Ascending aorta (tissue), 2 donors: ENCODE measurements at places on chromosomes 1 and 21.

DNA sequence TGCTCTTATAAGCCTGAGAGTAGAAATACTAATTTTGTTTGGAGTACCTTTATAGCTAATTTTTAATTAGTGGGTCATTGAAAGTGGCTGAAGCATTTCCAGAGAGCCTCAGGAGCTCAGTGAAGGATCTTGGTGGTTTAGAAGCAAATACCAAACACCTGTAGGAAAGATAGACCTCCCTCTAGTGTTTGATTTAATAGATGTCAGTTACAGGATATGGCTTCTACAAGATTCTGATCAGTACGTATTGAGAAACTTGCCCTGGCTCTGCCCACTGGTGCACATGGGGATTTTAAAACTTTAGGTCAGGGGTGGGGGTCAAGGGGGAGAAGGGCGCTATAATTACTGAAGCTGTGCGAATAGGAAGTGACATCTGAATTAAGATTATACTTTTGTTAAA, 122.2 kb downstream of the POU2F1 start:
- no peaks in the 10 kb centered on the region for H3K27me3 ChIP-seq
- no peak overlapping the region for H3K4me3 ChIP-seq
- no peak overlapping the region for H3K27ac ChIP-seq
- H3K36me3 ChIP-seq = peaks cover 5% of the 10 kb centered on the region
- DNase-seq = no peak
- H3K4me1 ChIP-seq = no peaks in the 10 kb centered on the region

GRCh38 chr1:12047120-12047876, 15.8 kb upstream of the TNFRSF8 start:
- H3K4me1 ChIP-seq = peaks cover 2% of the 10 kb centered on the region
- H3K27me3 ChIP-seq = no peaks in the 10 kb centered on the region
- H3K27ac ChIP-seq = no peak overlapping the region

GRCh38 chr1:98221923-98222322, 301.1 kb upstream of the DPYD start:
- H3K36me3 ChIP-seq = no peaks in the 10 kb centered on the region
- no peak for DNase-seq
- H3K4me1 ChIP-seq = no peaks in the 10 kb centered on the region

- no peak overlapping the region for H3K27ac ChIP-seq
- H3K4me1 ChIP-seq = no peaks in the 10 kb centered on the region
- no peak for DNase-seq
- H3K4me3 ChIP-seq = no peak overlapping the region
- no peaks in the 10 kb centered on the region for H3K27me3 ChIP-seq
These were observed 55.0 kb upstream of the TLR5 start for GRCh38 chr1:223197923-223198627.

GRCh38 chr1:39954324-39954869, 548 bp upstream of the MFSD2A start:
- H3K4me3 ChIP-seq = peak overlapping the region; percentile 60
- DNase-seq = no peak
- no peaks in the 10 kb centered on the region for H3K27me3 ChIP-seq
- H3K27ac ChIP-seq = peak overlapping the region; percentile 42

DNA sequence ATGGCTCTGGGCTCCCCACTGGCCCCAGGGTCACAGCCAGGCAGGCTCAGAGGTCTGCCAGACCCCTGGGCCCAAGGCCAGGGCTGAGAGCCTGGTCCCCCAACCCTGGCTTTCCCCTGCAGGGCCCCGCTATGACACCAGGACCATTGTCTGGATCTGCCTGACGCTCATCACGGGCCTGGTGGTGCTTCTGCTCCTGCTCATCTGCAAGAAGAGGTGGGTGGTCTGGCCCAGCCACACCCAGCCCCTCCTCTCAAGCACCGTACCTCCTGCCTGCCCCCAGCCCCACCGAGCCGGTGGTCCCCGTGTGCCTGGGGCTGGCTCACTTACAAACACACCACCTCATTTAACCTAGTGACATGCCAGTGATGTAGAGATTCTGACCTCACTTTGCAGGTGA, 31.8 kb downstream of the EPHA8 start:
- no peak overlapping the region for H3K27ac ChIP-seq
- no peaks in the 10 kb centered on the region for H3K36me3 ChIP-seq
- no peak overlapping the region for H3K4me3 ChIP-seq
- H3K4me1 ChIP-seq = no peaks in the 10 kb centered on the region

GRCh38 chr1:6488602-6489382, 2.7 kb downstream of the PLEKHG5 start:
- peaks cover 25% of the 10 kb centered on the region for H3K4me1 ChIP-seq
- no peak overlapping the region for H3K27ac ChIP-seq
- DNase-seq = no peak
- H3K27me3 ChIP-seq = no peaks in the 10 kb centered on the region
- no peak overlapping the region for H3K4me3 ChIP-seq
- H3K36me3 ChIP-seq = no peaks in the 10 kb centered on the region

- peaks cover 32% of the 10 kb centered on the region for H3K36me3 ChIP-seq
- no peaks in the 10 kb centered on the region for H3K27me3 ChIP-seq
- peak overlapping the region; percentile 98 for H3K27ac ChIP-seq
These were observed 747 bp downstream of the ADAMTS1 start for GRCh38 chr21:26844258-26845065.

GRCh38 chr1:154682254-154682653, 74.3 kb upstream of the ADAR start:
- no peaks in the 10 kb centered on the region for H3K36me3 ChIP-seq
- no peak for DNase-seq
- H3K27me3 ChIP-seq = no peaks in the 10 kb centered on the region
- no peaks in the 10 kb centered on the region for H3K4me1 ChIP-seq
- H3K4me3 ChIP-seq = no peak overlapping the region

DNA sequence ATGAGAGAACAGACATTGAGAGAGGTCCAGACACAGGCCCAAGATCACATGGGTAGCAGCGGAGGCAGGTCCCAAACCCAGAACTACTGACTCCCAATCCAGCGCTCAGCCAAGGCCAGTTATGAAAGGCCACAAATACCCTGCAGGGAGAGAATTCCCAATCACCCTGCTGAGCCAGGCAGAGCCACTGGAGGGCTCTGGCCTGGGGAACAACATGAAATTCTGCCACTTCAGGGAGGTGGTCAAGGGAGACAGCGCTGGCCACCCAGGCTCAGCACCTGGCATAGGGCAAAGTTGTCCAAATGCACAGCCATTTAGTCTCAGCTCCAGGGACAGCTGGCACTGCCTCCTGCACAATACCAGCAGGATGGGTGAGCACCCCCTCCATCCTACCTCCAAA, 27.5 kb downstream of the SLC9A1 start:
- no peak overlapping the region for H3K4me3 ChIP-seq
- H3K36me3 ChIP-seq = peaks cover 3% of the 10 kb centered on the region
- no peak for DNase-seq
- no peaks in the 10 kb centered on the region for H3K27me3 ChIP-seq
- peaks cover 2% of the 10 kb centered on the region for H3K4me1 ChIP-seq

- peaks cover 49% of the 10 kb centered on the region for H3K36me3 ChIP-seq
- no peak overlapping the region for H3K4me3 ChIP-seq
- DNase-seq = no peak
- peaks cover 5% of the 10 kb centered on the region for H3K4me1 ChIP-seq
These were observed 1.6 kb upstream of the HAX1 start for GRCh38 chr1:154270833-154271232.

GRCh38 chr1:64029037-64029436, 174.4 kb upstream of the UBE2U start:
- no peak overlapping the region for H3K27ac ChIP-seq
- DNase-seq = no peak
- H3K4me3 ChIP-seq = no peak overlapping the region
- peaks cover 12% of the 10 kb centered on the region for H3K4me1 ChIP-seq
- H3K27me3 ChIP-seq = no peaks in the 10 kb centered on the region

DNA sequence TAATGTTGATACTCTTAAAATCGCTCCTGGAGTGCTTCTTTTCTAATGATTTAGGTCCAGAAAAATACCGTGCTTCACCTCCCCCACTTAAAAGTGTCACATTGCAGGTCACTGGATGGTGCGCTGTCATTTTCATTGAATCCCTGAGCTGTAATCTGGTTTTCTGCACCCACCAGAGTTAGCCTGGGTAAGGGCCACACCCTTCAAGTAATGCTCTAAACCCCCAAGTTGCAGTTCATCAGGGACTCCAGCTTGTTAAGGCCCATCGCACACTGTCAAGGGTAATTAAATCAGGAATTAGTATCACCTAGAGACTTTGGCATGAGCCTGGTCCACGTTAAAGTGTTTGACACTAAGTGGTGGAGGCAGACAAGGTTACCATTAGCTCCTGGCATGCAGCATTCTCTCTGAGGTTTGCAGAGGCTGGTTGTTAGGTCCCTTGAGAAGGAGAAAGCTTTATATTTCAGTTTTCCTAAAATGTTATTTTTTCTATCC, 34.0 kb downstream of the ASTN1 start:
- H3K36me3 ChIP-seq = no peaks in the 10 kb centered on the region
- no peaks in the 10 kb centered on the region for H3K4me1 ChIP-seq
- no peak overlapping the region for H3K4me3 ChIP-seq
- DNase-seq = no peak
- H3K27ac ChIP-seq = no peak overlapping the region
- H3K27me3 ChIP-seq = no peaks in the 10 kb centered on the region

GRCh38 chr1:219555031-219555692, 57.7 kb downstream of the ZC3H11B start:
- no peaks in the 10 kb centered on the region for H3K4me1 ChIP-seq
- no peak overlapping the region for H3K4me3 ChIP-seq
- no peaks in the 10 kb centered on the region for H3K27me3 ChIP-seq
- H3K27ac ChIP-seq = no peak overlapping the region

GRCh38 chr1:229238231-229238630, 32.7 kb upstream of the RAB4A start:
- H3K4me3 ChIP-seq = no peak overlapping the region
- DNase-seq = no peak
- no peaks in the 10 kb centered on the region for H3K27me3 ChIP-seq

- DNase-seq = no peak
- H3K4me1 ChIP-seq = peaks cover 20% of the 10 kb centered on the region
- no peaks in the 10 kb centered on the region for H3K36me3 ChIP-seq
These were observed 69.7 kb upstream of the IPO9 start for GRCh38 chr1:201759194-201759815.

- no peaks in the 10 kb centered on the region for H3K36me3 ChIP-seq
- no peak for DNase-seq
- no peak overlapping the region for H3K27ac ChIP-seq
- no peaks in the 10 kb centered on the region for H3K27me3 ChIP-seq
- H3K4me3 ChIP-seq = peak overlapping the region; percentile 73
- H3K4me1 ChIP-seq = peaks cover 13% of the 10 kb centered on the region
These were observed 3.1 kb downstream of the LORICRIN start for GRCh38 chr1:153262462-153263157.

DNA sequence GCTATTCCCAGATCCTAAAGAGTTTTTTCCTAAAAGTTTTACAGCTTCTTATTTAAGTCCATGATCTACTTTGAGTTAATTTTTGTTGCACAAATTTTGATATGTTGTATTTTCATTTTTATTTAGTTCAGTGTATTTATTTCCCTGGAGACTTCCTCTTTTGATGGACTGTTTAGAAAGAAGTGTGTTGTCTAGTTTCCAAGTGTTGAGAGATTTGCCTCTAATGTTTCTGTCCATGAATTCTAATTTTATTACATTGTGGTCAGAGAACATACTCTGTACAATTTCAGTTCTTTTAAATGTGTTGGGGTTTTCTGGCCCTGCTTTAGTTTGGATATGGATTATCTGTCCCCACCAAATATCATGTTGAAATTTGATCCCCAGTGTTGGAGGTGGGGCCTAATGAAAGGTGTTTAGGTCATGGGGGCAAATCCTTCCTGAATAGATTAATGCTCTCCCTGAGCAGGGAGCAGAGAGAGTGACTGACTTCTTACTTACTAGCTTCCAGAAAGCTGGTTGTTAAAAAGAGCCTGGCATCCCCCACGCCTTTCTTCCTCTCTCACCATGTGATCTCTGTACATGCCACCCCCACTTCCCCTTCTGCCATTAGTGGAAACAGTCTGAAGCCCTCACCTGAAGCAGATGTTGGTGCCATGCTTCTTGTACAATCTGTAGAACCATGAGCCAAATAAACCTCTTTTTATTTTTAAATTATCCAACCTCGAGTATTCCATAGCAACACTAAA, 4.6 kb downstream of the CHD1L start:
- no peaks in the 10 kb centered on the region for H3K4me1 ChIP-seq
- H3K27ac ChIP-seq = no peak overlapping the region
- no peak for DNase-seq
- H3K27me3 ChIP-seq = no peaks in the 10 kb centered on the region
- no peaks in the 10 kb centered on the region for H3K36me3 ChIP-seq

- H3K4me3 ChIP-seq = no peak overlapping the region
- no peaks in the 10 kb centered on the region for H3K36me3 ChIP-seq
- no peaks in the 10 kb centered on the region for H3K27me3 ChIP-seq
- H3K27ac ChIP-seq = no peak overlapping the region
These were observed 1.8 kb upstream of the KCNJ15 start for GRCh38 chr21:38254970-38255369.

DNA sequence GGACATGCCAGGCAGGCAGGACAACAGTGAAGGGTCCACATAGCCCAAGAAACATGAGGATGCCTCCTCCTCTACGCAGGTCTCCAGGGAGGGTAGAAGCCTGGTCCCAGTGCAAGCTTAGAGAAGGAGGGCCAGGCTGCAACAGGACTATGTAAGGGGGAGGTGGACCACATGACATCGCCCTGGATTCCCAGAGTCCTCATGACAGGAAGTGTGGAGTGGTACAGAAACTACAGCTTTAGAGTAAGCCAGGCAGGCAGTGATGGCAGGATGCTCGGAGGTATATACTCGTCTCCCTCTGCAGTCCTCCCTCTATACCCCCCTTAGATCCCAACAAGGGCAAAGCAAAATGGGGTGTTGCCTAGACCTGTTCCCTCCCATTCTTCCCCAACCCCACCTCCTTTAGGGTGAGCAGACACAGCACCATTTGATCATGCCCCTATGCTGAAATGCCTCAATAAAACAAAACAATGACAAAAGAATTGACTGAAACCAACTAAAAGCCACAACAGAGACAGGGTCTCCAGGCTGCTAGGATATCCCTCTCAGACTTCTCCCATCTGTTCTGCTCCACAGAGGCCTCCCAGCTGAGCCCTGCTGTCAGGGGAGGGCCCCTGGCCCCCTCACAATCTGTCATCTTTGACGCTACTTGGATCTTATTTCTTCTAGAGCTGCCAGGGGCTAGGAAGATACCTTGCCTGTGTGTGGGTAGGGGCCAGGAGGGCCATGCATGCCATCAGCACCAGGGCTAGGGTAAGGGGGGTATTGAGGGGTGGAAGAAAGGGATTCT, 13.1 kb downstream of the FAM78B start:
- no peaks in the 10 kb centered on the region for H3K27me3 ChIP-seq
- no peak for DNase-seq
- H3K27ac ChIP-seq = no peak overlapping the region
- H3K36me3 ChIP-seq = no peaks in the 10 kb centered on the region
- no peaks in the 10 kb centered on the region for H3K4me1 ChIP-seq
